ENCODE measurements at places on chromosomes 11 and 22. TPM values are rescaled to one million over a fixed set of nuclear protein-coding genes. Genes with fewer than 3 reads are reported as not detected.

GRCh38 chr11:45017329-45017728 is 66.6 kb upstream of the TP53I11 start:
- H3K27ac ChIP-seq, result no peak overlapping the region
- DNase-seq, result no peak
- no peaks in the 10 kb centered on the region for H3K36me3 ChIP-seq
- no peaks in the 10 kb centered on the region for H3K27me3 ChIP-seq
- H3K4me3 ChIP-seq, result no peak overlapping the region
- peaks cover 17% of the 10 kb centered on the region for H3K4me1 ChIP-seq

- H3K27ac ChIP-seq, result no peak overlapping the region
- DNase-seq, result no peak
- peaks cover 3% of the 10 kb centered on the region for H3K4me1 ChIP-seq
Measured at GRCh38 chr11:123135863-123136446, 59.1 kb downstream of the CLMP start.

- peaks cover 2% of the 10 kb centered on the region for H3K27me3 ChIP-seq
- peak overlapping the region; percentile 79 for H3K27ac ChIP-seq
- no peaks in the 10 kb centered on the region for H3K36me3 ChIP-seq
- peak overlapping the region; percentile 85 for H3K4me3 ChIP-seq
- H3K4me1 ChIP-seq, result peaks cover 5% of the 10 kb centered on the region
Measured at GRCh38 chr22:42719656-42720262, 911 bp downstream of the A4GALT start.

DNA sequence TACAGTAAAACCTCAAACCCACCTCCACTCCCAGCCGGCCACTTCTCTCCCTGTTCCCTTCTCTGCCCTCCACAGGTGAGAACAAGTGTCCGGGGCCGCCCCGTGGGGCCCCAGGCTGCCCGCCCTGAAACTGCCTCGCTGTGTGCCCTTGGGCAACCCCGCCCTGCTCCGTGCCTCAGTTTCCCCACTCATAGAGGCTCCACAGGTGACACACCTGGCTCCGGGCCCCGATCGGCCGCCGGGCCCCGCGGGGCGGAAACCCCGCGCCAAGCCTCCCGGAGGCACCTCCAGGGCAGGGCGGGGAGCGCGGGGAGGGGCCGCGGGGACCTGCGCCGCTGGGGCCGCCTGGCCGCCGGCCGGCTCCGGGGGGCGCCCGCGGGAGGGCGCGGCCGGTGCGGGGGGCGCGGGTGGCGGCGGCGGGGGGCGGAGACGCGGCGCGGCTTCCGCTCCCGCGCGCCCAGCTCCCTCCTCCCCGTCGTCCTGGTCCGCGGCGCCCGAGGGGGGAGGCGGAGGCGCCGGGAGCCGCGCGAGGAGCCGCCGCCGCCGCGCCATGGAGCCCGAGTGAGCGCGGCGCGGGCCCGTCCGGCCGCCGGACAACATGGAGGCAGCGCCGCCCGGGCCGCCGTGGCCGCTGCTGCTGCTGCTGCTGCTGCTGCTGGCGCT is at the start of gene LRP5:
TSS of gene LRP5 (plus strand) at position 475 of the 663 bp plus-strand sequence. CDS start at position 599, 124 bp downstream.
- H3K36me3 ChIP-seq, result no peaks in the 10 kb centered on the region
- peak within 1 kb of the TSS; percentile 79 for H3K4me3 ChIP-seq
- H3K27ac ChIP-seq, result peak within 1 kb of the TSS; percentile 83
- no peaks in the 10 kb centered on the region for H3K27me3 ChIP-seq
- H3K4me1 ChIP-seq, result peaks cover 42% of the 10 kb centered on the region

DNA sequence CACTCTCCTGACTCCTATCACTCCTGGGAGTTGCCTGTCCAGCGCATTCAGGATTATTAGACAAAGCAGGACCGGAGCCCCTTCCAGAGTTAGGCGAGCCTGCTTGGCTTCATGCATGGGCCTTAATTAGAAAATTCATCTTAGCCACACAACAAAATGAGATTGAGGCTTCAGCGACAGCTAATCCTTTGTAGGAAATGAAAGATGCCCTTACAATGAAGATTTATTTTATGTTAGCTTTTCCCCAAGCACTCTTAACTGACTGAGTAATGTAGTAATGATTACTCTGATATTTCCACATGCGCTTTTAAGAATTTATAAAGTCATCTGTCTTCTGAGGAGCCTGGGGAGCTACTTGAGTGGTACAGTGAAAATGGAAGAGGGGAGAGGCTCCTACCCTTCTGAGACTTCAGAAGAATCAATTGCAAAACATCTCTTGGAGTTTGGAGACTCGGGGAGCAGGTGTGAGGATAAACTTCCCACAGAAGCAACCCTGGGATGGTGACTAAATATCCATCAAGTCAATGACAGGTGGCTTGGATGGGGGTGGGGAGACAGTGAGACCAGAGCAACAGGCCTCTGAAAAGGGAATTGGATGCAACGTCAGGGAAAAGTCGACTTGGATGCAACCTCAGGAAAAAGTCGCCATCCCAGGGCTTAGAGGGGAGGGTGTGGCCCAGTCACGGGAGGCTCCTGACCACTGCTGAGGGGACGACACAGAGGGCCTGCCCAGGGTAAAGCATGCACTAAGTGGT is 434.5 kb upstream of the B3GAT1 start:
- no peaks in the 10 kb centered on the region for H3K4me1 ChIP-seq
- H3K27me3 ChIP-seq, result no peaks in the 10 kb centered on the region

DNA sequence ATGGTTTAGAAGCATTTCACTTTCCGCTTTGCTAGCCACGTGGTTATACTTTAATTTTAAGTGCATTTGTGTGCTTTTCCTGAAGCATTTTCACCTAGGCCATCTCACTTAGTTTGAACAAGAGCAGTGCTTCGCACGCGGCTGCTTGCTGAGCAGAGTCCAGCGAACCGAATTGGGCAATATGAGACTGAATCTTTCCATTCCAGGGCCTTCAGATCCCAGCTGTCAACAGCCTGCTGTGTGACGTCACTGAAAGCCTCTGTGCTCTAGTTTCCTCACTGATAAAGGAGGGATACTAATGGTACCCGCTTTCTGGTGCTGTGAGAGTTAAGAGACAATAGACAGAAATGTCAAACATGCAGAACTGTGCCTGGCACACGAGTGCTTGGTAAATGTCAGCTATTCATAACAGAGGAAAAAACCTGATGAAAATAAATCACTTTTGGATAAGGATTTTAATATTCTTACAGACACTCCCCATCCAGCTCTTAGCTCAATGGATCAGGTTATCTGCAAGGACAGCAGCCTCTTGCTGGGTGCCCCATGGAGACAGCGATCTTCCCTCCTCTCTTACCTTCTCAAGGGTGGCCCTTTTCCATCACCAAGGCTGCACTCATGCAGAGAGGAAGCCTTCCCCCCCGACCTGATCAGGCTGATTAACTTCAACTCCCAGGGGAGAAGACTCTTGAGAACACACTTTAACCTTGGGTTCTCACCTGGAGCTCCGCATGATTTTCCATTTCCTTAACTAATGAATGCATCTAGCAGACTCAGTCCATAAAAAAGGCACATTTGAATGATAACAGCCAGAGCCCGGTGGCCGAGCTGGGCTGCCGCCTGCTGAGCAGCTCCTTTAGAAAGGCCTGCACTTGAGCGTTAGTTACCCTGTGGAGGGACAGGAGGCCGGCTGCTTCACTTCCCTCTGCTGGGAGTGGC is 3.5 kb upstream of the GLB1L3 start:
- peaks cover 3% of the 10 kb centered on the region for H3K4me1 ChIP-seq
- H3K27me3 ChIP-seq, result no peaks in the 10 kb centered on the region
- H3K4me3 ChIP-seq, result no peak overlapping the region
- DNase-seq, result no peak
- no peaks in the 10 kb centered on the region for H3K36me3 ChIP-seq
- no peak overlapping the region for H3K27ac ChIP-seq

DNA sequence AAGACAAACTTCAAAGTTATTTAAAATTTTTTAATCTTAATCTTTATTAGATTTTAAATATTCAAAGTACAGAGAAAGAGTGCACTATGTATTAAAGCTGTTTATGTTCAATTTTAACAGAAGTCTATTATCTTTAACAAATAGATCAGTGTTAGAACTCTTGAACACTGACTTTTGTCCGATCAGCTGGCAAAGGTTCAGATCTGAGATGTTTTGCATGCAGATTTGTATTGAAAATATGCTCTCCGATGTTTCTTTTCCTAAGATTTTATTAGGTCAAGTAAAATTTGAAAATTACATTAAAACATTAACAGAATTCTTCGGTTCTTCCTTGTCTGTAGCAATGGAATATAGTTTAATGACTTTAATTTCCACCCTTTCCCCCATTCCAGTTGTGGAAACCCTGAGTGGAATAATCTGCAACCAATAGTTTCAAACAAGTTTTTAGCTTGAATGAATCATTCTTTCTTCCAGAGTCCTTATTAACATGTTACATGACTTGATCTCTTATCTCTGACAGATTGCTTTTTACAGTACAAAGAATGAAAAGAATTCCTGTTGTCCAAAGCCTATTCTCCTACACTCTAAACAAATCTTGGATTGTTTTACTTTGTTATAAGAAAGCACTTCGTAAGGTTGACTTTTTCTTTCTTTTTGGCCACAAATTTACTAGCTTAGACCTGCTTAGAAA is 11.4 kb upstream of the TCP11L1 start:
- no peaks in the 10 kb centered on the region for H3K36me3 ChIP-seq
- H3K27me3 ChIP-seq, result no peaks in the 10 kb centered on the region
- no peak overlapping the region for H3K27ac ChIP-seq
- H3K4me3 ChIP-seq, result no peak overlapping the region
- DNase-seq, result no peak

GRCh38 chr11:116478205-116478604 is 294.6 kb downstream of the BUD13 start:
- no peak overlapping the region for H3K27ac ChIP-seq
- H3K27me3 ChIP-seq, result no peaks in the 10 kb centered on the region
- H3K4me1 ChIP-seq, result peaks cover 2% of the 10 kb centered on the region
- H3K4me3 ChIP-seq, result no peak overlapping the region
- DNase-seq, result no peak

DNA sequence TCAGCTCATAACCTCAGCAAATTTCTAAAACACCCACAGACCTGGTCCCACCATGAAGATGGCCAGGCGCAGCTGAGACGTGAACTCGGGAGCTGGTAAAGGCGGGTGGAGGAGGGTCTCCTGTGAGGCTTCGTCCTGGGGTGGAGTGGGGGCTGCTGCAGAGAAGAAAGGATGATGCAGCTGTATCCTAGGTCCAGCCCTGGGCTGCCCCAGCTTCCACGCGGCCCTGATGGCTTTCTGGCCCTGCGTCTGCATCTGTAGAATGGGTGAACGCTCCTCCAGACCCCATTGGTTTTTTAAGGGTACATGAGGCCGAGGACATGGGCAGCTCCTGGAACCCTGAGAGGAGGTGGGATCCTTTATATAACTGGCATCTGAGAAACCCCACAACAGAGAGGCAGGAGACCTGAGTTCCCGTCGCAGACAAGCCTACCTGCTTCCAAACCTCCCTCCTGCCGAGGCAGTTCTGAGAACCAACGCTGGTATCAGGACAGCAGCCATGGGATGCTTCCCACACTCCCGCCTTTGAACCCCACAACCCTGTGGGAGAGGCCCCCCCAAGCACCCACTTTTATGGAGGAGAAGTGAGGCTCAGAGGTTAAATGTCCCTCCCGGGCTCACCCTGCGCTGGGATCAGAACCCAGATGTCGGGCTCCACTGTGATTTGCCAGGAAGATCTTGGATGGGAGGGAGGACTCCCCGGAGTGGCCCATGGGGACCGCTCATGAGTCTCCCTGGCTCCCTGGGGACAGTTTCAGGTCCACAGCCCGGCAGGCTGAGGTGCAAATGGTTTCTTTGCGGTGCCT is 55.2 kb upstream of the FGF3 start:
- H3K36me3 ChIP-seq, result no peaks in the 10 kb centered on the region
- H3K4me1 ChIP-seq, result no peaks in the 10 kb centered on the region
- no peak for DNase-seq
- peaks cover 12% of the 10 kb centered on the region for H3K27me3 ChIP-seq
- no peak overlapping the region for H3K27ac ChIP-seq

- DNase-seq, result peak; percentile 94
- H3K36me3 ChIP-seq, result no peaks in the 10 kb centered on the region
- H3K4me1 ChIP-seq, result peaks cover 51% of the 10 kb centered on the region
- peak within 1 kb of the TSS; percentile 99 for H3K27ac ChIP-seq
- no peaks in the 10 kb centered on the region for H3K27me3 ChIP-seq
Measured at GRCh38 chr11:94767701-94768601, at the start of gene AMOTL1. AMOTL1 (plus strand) TSS chr11:94768356; CDS start chr11:94768512, 156 bp downstream.

- no peaks in the 10 kb centered on the region for H3K27me3 ChIP-seq
- H3K27ac ChIP-seq, result no peak overlapping the region
- no peaks in the 10 kb centered on the region for H3K36me3 ChIP-seq
- no peak for DNase-seq
- H3K4me1 ChIP-seq, result no peaks in the 10 kb centered on the region
- H3K4me3 ChIP-seq, result no peak overlapping the region
Measured at GRCh38 chr11:65810046-65810868, 23.4 kb downstream of the OVOL1 start.

Gene C11orf97
- polyA plus RNA-seq, result 0.06 TPM

Gene DNAJB7
- polyA plus RNA-seq, result not detected

Gene TRIM3
- polyA plus RNA-seq, result 12.2 TPM

All from psoas muscle (tissue), 8 donors.